Naive thymus-derived CD8-positive, alpha-beta T cell (primary cell): ENCODE measurements at places on chromosomes 2 and 18. TPM values are rescaled to one million over a fixed set of nuclear protein-coding genes. Genes with fewer than 3 reads are reported as not detected.
A peak's percentile ranks its signal among the peaks of the same experiment; 100 is the strongest.

DNA sequence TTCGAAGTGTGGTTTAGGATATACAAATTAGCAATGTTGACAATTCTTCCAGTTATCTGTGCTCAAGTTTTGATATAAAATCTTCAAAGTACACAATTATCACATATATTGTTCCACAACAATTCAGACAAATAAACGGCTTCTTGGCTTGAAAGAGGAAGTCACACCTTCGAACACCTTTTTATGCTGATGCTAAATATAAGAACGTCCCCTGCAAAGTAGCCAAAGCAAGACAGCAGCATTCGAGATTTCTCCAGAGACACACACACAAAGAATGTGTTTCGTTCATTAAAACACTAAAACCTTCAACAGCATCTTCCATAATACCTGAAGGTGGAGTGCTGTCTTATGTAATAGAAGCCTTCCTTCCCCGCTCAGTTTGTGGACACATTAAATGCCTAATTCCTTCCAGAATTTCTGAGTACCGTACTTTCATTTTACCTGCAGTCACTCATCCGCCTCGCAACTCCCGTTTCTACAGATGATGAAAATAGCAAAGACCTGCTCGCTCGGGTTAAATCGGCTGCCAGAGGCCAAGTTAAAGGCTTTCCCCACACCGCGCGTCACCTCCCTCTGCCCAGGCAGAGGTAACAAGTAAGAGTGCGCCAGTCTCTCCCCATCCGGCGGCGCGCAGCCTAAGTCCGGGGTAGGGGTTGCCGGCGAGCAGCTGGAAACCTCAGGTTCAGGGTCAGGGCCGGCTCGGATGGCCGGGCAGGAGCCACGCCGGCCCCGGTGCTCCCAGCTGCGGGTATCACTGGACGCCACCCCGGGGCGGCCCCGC, 847 bp downstream of the SERPINE2 start:
- no peak overlapping the region for H3K27ac ChIP-seq
- H3K4me1 ChIP-seq = peaks cover 39% of the 10 kb centered on the region
- peak overlapping the region; percentile 97 for H3K4me3 ChIP-seq
- no peaks in the 10 kb centered on the region for H3K36me3 ChIP-seq

DNA sequence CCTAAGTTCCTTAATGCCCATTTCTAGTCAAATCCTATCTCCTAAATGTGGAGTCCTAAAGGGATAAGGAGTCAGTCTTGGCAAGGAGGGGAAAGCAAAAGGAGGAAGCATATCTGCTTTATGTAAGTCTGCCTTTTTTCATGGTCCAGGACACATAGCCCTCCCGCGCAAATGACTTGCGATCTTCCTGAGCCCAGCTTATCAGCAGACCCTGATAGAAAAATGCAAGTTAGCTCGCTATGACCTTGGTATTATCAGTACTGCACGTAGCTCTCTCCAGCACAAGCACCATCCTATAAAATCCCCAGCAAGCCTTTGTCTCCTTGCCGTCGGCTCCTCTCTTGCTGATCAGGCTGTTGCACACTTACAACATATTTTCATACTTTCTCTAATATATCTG, 281.4 kb upstream of the KCNH7 start:
- H3K4me3 ChIP-seq = no peak overlapping the region
- H3K4me1 ChIP-seq = no peaks in the 10 kb centered on the region
- no peak overlapping the region for H3K27ac ChIP-seq

The HOXD3 gene
- total RNA-seq = not detected

The RESP18 gene
- not detected for total RNA-seq

- no peaks in the 10 kb centered on the region for H3K27me3 ChIP-seq
- H3K4me1 ChIP-seq = peaks cover 84% of the 10 kb centered on the region
- no peak for DNase-seq
- peak overlapping the region; percentile 95 for H3K27ac ChIP-seq
- H3K4me3 ChIP-seq = peak overlapping the region; percentile 83
- H3K36me3 ChIP-seq = peaks cover 79% of the 10 kb centered on the region
Measured at GRCh38 chr2:157415591-157416101, 28.2 kb downstream of the CYTIP start.

GRCh38 chr2:63882395-63883105, 40.9 kb downstream of the UGP2 start:
- no peaks in the 10 kb centered on the region for H3K27me3 ChIP-seq
- no peak overlapping the region for H3K4me3 ChIP-seq
- H3K36me3 ChIP-seq = peaks cover 13% of the 10 kb centered on the region
- peaks cover 34% of the 10 kb centered on the region for H3K4me1 ChIP-seq

The PRKAG3 gene
- total RNA-seq = not detected

GRCh38 chr2:137178951-137179377, 413.6 kb downstream of the THSD7B start:
- H3K36me3 ChIP-seq = no peaks in the 10 kb centered on the region
- H3K4me3 ChIP-seq = no peak overlapping the region
- H3K27ac ChIP-seq = no peak overlapping the region
- H3K27me3 ChIP-seq = peaks cover 7% of the 10 kb centered on the region
- no peaks in the 10 kb centered on the region for H3K4me1 ChIP-seq
- no peak for DNase-seq

GRCh38 chr18:29512203-29512602, 1335.3 kb upstream of the CDH2 start:
- no peak for DNase-seq
- no peaks in the 10 kb centered on the region for H3K4me1 ChIP-seq

- peak overlapping the region; percentile 94 for H3K27ac ChIP-seq
- no peaks in the 10 kb centered on the region for H3K36me3 ChIP-seq
- peak overlapping the region; percentile 92 for H3K4me3 ChIP-seq
Measured at GRCh38 chr18:68721681-68722583, 7.0 kb upstream of the TMX3 start.

GRCh38 chr2:67955748-67956603, 106.8 kb downstream of the C1D start:
- no peaks in the 10 kb centered on the region for H3K36me3 ChIP-seq
- no peak overlapping the region for H3K27ac ChIP-seq
- DNase-seq = no peak
- H3K27me3 ChIP-seq = peaks cover 25% of the 10 kb centered on the region

GRCh38 chr2:43400508-43400907, 174.1 kb upstream of the ZFP36L2 start:
- no peak overlapping the region for H3K4me3 ChIP-seq
- DNase-seq = no peak
- H3K36me3 ChIP-seq = peaks cover 10% of the 10 kb centered on the region
- H3K27me3 ChIP-seq = no peaks in the 10 kb centered on the region
- no peak overlapping the region for H3K27ac ChIP-seq

The CSRNP3 gene
- total RNA-seq = not detected

DNA sequence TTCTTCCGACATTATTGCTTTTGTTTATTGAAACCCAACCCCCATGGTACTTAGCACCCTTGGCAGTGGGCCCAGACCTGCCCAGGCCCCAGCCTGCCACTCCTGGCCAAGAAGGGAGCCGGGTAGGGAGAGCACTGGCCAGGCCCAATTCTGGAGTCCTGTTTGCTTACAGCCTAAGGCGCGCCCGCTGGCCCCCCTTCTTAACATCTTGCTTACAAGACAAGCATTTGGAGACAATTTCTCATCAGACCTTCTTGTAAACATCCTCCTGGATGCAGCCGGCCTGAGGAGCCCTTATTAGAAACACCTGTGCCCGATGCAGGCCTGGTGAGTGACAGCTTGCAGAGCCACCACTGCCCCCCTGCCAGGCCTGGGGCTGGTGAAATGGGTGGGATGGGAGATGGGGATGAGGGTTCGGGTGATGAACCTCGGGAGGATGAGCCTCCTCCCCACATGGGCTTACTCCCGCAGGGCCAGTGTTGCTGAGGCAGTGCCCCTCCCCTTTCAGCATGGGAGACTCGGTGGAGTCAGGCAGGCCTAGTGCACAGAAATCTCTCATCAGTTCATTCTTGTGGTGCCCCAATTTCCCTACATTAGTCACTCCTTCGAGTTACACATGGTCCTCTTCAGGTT, 217.5 kb downstream of the CYP26B1 start:
- H3K27me3 ChIP-seq = peaks cover 10% of the 10 kb centered on the region
- DNase-seq = peak; percentile 4
- H3K27ac ChIP-seq = no peak overlapping the region
- H3K4me1 ChIP-seq = no peaks in the 10 kb centered on the region
- H3K36me3 ChIP-seq = no peaks in the 10 kb centered on the region
- no peak overlapping the region for H3K4me3 ChIP-seq

GRCh38 chr18:43664487-43665008, 387.3 kb upstream of the SYT4 start:
- no peak overlapping the region for H3K4me3 ChIP-seq
- no peak for DNase-seq
- no peaks in the 10 kb centered on the region for H3K27me3 ChIP-seq
- no peak overlapping the region for H3K27ac ChIP-seq
